ENCODE measurements at places on chromosomes 11 and 22.
A peak's percentile ranks its signal among the peaks of the same experiment; 100 is the strongest.

- no peak for DNase-seq
Measured at GRCh38 chr22:46761017-46761416, 1.4 kb upstream of the TBC1D22A start.

GRCh38 chr22:25739659-25740344, 2.2 kb upstream of the MYO18B start:
- no peak for DNase-seq

GRCh38 chr22:48084041-48084728, 1321.7 kb downstream of the TBC1D22A start:
- no peak for DNase-seq

- DNase-seq, result no peak
Measured at GRCh38 chr11:942823-943222, 17.2 kb downstream of the AP2A2 start.

DNA sequence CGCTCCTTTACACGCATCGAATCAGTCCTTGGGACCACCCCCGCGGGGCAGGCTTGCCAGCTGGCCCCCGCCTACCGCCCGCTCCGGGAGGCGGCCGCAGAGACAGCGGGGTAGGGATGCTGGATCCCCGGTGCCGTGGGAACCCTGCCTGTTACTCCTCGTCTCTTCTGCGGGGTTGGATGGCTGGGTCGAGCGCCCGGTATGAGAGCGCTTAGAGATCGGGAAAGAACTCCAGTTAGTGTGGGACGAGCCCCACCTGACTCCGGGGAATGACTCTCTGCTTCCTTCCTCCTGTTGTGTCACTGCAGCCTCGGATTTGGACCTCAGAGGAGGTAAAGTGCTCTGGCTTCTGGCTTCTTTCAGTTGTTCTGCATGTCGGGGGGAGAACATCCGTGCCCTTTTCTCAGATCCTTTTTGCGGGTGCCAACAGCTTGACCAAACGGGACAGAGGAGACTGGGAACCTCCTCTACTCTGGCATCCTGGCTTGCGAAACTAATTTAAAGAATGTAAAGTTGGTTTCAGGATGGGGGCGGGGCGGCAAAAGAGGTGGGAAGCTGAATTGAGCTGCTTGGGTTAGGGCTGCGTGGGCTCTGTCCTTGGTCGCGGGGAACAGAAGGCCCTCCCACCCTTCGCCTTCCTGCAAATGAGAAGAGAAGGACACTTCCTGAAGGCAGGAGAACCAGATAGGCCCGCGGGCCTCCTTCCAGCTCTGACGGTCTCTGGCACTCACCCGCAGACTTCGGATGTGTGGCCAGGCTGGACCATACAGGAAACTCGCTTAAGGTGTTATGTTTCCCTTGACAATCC, 938 bp downstream of the LAYN start:
- no peak for DNase-seq

DNA sequence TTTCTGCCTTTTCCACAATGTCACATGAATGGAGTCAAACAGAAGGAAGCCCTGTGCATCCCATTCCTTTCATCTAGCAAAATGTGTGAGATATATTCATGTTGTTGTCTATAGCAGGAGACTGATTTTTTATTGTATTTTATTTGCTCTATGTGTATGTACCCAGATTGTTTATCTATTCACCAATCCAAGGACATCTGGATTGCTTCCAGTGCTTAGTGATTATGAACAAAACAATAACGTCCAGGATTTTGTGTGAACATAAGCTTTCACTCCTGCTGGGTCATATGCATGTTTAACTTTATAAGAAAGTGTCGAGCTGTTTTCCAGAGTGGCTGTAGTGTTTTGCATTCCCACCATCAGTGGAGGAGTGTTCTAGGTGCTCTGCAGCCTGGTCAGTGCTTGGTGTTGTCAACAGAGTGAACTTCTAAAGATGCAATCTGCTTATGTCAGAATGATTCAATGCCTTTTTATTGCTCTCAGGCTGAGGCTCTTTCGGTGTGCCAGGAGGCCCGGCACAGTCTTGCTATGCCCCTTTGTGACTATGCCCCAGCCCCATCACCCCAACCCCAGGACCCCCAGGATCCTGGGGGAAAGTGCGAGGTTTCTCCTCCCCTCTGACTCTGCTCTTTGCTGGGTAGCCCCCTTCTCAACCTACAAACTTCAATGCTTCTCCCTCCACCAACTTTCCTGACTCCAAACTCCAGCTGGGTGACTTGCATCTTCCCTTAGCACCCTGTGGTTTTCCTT, 19.9 kb upstream of the SYT13 start:
- no peak for DNase-seq

DNA sequence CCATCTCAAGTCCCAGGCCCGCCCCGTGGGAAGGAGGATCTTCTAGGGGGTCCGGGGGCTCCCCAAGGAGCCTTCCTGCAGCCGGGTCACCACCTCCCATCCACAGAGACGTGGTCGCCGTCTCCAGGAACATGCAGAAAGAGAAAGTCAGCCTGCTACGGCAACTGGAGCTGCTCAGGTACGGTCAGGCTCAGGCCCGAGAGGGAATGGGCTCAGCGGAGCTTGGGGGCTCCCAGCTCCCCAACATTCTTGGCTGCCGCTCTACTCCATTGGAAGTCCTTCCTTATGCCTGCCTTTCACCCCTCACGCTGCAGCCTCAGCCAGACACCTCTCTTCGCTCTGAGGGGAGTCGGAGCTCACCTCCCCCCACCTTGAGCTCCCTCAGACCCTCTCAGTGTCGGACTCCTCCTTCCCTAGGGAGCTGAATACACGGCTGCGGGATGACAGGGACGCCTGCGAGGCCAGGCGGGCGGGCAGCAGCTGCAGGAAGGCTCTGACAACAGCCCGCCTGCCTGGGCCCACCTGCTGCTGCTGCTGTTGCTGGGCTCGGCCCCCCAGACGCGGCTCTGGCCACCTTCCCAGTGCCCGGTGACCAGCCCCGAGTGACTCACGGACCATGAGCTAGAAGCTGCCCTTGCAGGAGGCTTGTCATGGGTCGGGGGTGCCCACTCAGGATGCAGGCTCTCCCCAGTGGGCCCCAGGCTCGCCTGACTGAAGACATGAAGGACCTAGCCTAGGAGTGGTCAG, 1.5 kb upstream of the CD151 start:
- no peak for DNase-seq

DNA sequence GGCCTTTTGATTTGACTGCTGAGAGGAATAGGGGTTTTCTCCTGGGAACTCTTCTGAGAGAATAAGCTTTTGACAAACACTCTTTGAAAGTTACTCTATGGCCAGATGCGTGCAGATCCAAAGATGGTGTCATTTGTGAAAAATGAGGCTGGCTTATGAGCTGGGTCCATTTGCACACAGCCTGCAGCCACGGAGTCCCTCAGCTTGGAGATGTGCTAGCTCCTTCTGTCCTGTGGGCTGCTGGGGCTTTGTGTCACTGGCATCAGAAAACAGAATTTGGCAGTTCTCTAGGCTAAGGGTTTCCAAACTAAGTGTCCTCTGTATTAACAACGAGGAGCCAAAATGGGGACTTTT, 702.4 kb downstream of the NTM start:
- DNase-seq, result no peak

- no peak for DNase-seq
Measured at GRCh38 chr11:108223348-108224149, 682 bp downstream of the ATM start.

DNA sequence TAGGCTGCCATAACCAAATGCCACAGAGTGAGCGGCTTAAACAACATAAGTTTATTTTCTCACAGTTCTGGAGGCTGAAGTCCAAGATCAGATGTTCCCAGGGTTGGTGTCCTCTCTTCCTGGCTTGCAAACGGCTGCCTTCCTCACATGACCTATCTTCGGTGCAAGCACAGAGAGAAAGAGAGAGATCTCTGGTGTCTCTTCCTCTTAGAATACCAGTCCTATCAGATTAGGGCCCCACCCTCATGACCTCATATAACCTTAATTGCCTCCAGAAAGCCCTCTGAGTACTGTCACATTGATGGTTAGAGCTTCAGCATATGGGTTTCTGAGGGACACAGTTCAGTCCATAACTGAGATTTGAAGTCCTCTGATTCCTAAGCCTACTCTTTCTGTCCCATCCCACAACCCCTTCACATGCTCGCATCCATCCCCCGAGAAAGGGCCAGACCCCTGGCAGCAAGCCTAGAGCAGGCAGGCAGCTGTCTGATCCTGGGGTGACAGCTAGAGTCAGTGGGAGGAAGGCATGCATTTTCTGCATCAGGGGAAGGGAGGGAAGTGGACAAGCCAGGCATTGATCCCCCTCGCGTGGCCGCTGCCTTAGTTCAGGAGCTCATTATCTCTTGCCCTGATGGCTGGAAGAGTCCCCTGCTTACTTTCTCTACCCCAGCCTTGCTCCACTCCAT, 114.1 kb downstream of the FAR1 start:
- DNase-seq, result no peak

GRCh38 chr11:69943066-69943465, 123.8 kb upstream of the FGF3 start:
- DNase-seq, result no peak

GRCh38 chr22:44369916-44370801, 57.4 kb upstream of the SHISAL1 start:
- DNase-seq, result no peak

DNA sequence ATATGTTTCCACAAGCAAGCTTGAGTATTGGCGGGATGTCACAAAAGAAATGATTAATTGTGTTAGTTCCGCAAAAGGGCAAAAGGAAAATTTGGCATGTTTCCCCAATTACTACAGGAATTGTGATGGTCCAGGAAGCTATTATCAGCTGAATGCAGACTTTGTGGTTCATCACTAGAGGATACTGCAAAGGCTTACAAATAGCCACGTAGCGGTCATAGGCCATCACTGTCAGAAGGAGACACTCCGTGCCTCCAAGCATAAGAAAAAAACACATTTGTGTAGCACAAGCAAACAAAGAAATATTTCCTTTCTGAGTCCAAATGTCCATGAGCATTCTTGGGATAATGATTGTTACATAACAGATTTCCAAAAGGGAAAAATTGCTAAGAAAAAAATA, 1.8 kb downstream of the OR10AG1 start:
- no peak for DNase-seq

DNA sequence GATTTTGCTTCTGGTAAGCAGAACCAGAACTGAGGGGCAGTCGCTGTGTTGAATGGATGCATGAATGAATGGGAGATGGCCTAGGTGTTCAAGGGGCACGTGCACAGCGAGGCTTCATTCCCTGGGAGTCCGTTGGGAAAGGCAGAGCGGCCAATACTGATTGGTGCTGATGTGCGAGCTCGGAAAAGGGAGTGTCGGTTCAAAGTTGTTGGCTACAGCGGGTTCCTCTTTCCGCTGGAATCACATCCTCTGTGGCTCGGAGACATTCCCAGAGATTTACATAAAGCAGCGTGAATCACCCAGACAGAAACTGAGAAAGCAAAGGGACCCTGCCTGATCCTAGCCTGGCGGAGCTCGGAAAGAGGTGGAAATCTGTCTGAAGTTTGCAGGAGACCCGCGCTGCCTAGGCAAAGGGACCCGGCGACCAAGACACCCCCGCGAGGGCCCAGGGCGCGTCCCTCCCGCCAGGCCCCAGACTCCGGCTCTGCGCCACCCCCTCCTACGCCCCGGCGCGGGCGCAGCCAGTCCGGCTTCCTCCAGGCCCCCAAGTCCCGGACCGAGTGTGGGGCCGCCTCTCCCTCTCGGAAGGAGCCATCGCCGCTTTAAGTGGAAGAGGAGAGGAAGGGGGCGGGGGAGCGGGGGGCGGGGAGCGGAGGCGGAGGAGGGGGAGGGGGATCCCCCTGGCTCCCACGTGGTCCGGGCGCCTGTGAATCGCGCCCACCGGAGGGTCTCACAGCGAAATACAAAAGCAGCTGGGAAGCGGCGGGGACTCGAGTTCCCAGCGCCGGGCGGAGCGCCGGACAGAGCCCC, at the start of gene FJX1:
TSS of gene FJX1 (plus strand) at position 774 of the 810 bp plus-strand sequence. CDS start 177 bp downstream, outside the sequence.
- DNase-seq, result peak; percentile 48

GRCh38 chr11:15327786-15328231, 213.1 kb downstream of the INSC start:
- DNase-seq, result peak; percentile 65

DNA sequence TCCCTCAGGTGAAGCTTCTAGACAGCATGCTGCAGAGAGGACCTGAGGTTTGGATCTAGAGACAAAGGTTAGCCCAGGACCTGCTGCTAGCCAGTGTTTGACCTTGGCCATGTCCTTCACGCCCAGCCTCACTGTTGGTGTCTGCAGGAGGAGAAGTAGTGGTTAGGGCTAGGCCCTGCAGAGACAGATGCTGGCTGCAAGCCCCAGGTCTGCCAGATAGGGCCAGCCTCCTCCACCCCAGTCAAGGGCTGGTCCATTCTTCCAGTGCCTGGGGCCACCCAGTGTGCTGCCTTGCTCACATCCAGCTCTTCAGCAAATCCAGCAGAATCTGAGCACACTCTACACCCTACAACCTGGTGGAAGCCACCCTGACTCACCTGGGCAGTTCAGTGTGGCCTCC, 21.5 kb upstream of the MIEF1 start:
- DNase-seq, result no peak

- DNase-seq, result no peak
Measured at GRCh38 chr22:24418786-24419474, 8.5 kb upstream of the ADORA2A start.

- DNase-seq, result no peak
Measured at GRCh38 chr22:24408630-24409029, 18.8 kb upstream of the ADORA2A start.

DNA sequence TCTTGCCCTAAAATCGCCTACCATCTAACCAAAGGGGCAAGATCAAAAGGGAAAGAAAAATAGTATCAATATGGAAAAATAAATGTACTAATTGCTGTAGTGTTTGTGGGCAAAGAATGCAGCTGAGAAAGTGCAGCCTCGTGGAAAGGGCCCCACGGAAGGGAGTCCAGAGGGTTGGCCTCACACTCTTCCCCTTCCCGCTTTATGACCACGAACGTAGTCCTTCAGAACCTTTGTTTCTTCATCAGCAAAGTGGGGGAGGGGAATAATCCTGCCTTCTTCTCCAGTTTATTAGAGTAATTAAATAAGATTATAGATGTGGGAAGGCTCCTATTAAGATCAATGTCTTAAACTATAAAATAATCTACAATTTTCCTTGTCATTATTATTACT, 41.0 kb downstream of the FLI1 start:
- DNase-seq, result no peak

DNA sequence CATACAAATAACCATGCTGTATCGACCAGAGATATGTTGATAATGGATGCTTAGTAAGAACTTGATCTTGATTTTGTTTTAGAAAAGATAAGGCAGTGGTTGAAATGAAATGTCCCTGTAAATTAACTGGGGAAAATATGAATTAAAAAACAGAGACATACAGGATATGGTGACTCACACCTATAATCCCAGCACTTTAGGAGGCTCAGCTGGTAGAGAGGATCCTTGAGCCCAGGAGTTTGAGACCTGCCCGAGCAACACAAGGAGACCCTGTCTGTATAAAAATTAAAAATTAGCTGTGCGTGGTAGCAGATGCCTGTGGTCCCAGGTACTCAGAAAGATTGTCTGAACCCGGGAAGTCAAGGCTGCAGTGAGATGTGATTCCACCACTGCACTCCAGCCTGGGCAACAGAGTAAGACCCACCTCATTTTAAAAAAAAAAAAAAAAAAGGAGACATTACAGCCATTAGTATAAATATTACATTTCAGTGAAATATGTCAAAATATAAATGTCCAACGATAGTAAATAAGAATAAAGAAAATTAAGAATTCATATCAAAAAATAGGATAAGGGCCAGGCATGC, 4.6 kb downstream of the PICALM start:
- DNase-seq, result no peak

Measured in progenitor cell of endocrine pancreas (in vitro differentiated cells).